ENCODE measurements at places on chromosomes 2 and 18.

DNA sequence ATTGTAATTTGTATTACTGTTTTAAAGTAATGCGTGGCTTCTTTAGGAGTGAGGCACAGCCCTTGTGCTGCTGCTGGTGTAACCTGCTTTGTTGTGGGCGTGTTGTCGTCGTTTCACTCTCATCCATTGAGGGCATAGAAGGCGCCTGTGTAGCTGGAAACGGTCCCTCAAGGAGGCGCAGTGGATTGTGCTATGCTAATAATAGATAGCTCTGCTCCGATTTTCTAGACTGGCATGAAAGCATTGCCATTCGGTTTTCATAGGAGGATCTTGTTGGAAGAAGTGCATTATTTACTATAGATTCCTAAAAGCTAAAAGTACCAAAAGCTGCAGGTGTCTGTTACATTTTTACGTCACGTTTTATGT lies 17.9 kb downstream of the RAB12 start:
- DNase-seq, result no peak

DNA sequence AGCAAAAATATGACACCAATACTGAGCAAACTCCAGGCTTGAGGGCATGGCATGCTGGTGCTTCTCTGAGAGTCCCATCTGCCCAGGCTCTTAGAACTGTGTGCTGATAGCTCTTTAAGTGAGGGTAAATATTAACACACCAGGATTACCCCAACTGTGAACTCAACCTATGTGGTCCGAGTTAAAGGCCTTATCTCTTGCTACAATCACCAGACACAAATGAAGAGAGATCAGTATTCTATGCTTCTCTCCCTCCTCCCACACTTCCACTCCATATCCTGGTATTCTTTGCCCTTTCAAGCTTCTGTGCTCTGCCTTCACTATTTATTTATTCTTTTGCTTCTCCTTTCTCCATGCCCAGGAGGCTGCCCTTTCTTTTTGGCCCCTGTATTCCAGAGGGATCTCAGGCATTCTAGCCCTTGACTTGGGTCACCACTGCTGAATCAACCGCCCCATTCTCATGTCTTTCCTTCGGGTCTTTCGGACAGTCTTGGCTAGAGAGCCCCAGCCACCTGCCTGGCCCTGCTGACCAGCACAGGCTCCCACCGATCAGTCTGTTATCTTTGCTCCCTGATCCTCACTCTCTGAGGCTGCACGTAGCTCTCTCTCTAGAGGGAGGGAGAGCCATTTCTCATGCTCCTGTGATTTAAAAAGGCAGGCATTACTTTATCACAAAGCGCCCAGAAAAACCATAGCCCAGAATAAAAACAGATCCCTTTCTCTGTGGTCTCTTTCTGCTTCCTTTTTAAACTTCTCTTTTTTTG lies 17.2 kb upstream of the HK2 start:
- DNase-seq, result no peak

DNA sequence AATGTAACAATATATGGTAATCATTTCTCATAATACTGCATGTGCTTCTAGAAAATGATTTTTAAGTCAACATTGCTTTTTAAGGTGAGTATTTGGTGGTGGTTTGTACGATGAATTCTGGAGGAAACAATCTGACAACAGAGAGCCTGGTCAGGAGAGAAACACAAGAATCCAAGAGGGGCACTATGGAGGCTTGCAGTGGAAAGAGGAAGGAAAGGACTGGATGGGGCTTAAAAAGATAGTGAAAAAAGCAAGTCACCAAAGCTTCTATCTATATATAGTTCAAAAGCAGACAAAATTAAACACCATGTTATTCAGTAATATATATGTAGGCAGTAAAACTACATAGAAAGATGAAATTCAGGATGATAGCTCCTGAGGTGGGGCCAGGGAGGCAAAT lies 109.4 kb upstream of the SERTAD2 start:
- DNase-seq, result no peak

- peak; percentile 69 for DNase-seq
Observed at GRCh38 chr2:233053928-233054784, 6.0 kb upstream of the INPP5D start.

DNA sequence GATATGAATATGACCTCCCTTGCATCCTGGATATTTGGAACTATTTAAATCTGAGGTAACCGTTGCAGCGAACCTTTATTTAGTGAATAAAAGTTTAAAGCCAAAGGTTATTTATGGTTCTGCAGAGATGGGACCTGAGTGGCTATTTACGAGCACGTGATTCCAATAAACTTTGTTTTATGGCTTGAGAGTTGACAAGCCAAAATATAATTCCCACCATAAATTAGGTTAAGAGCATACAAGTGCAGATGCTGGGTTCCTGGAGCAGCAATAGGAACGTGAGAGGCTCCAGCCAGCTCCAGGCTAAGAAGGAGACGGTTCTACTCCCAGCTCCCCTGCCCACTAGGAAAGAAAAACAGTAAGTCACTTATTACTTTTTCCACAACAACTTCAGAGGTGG lies 5.2 kb upstream of the HOXD4 start:
- DNase-seq, result no peak

GRCh38 chr18:32251466-32251865 lies 61.6 kb downstream of the MEP1B start:
- no peak for DNase-seq

GRCh38 chr18:50696929-50697328 lies 122.9 kb downstream of the MRO start:
- DNase-seq, result no peak
